Stimulated activated CD4-positive, alpha-beta T cell treated with anti-CD3 and anti-CD28 coated beads, Interleukin-15, amount 100 ng/mL, for 1 hour (primary cell): ENCODE measurements at places on chromosomes 12 and 14.

GRCh38 chr12:120013659-120014380 is 24.8 kb downstream of the BICDL1 start:
- DNase-seq, result no peak

- no peak for DNase-seq
Observed at GRCh38 chr12:96053476-96054243, 18.3 kb upstream of the LTA4H start.

DNA sequence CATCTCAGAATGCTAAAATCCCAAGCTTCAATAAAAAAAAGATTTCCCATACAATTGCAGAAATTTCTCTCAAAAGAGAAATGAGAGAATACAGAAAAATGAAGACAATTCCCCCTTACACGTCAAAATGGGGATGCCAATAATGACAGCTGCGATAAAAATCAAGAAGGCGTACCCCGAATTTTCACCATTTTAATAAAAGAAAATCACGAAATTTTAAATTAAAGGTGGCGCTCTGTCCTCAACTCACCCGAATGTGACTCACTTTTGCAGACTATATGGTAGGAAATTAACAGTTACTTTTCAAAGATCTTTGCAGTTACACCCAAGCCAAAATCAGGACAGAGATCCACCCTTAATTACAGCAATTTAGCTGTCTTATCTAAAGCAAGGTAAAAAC is 2.1 kb downstream of the ATP2B1 start:
- DNase-seq, result no peak

- DNase-seq, result no peak
Observed at GRCh38 chr12:104785886-104786285, 172.2 kb downstream of the SLC41A2 start.

- no peak for DNase-seq
Observed at GRCh38 chr12:105219261-105220028, 16.5 kb downstream of the APPL2 start.
